Umbilical cord (tissue), 2 donors: ENCODE measurements at places on chromosomes 1 and 21. TPM values are rescaled to one million over a fixed set of nuclear protein-coding genes. Genes with fewer than 3 reads are reported as not detected.

DNA sequence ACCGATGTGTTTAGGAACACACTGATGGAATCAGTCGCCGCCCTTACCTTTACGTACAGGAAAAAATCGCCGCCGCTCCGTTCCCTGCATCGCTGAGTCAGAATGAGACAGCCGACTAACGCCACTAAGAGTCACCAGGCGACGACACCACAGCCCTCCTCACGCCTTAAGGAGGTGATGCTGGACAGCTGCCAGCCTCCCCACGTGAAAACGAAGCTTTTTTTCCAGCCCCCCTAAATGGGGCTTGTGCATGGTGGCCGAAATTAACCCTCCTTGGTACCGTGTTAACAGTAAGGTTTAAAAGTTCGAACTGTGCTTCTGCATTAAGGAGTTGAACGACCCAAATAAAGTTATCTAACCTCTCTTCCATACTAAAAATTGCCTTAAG is 511 bp downstream of the DNTTIP2 start:
- no peak for DNase-seq

DNA sequence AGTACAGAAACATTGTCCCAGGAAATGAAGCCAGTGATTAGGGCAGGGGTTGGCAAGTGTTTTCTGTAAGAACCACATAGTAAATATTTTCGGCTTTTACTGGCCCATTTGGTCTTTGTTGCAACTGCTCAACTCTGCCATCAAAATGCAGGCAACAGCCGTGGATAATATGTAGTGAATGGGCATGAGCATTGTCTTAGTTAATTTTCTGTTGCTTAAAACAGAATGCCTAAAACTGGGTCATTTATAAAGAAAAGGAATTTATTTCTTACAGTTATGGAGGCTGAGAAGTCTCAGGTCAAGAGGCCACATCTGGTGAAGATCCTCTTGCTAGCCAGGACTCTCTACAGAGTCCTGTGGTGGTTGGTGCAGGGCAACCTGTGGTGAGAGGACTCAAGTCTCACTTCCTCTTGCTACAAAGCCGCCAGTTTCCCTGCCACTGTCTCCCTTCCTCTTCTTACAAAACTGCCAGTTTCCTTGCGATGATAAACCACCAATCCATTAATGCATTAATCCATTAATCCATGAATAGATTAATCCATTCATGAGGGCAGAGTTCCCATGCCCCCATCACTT is 166.4 kb downstream of the PSMG1 start:
- DNase-seq: peak; percentile 42

- DNase-seq: no peak
Observed at GRCh38 chr1:65407877-65408276, 12.6 kb upstream of the LEPR start.

- DNase-seq: no peak
Observed at GRCh38 chr1:152656459-152656858, 6.7 kb upstream of the LCE2D start.

- DNase-seq: no peak
Observed at GRCh38 chr21:33171616-33172169, 58.0 kb upstream of the IFNAR2 start.

- peak; percentile 80 for DNase-seq
Observed at GRCh38 chr1:70504176-70504820, 93.2 kb downstream of the CTH start.

DNA sequence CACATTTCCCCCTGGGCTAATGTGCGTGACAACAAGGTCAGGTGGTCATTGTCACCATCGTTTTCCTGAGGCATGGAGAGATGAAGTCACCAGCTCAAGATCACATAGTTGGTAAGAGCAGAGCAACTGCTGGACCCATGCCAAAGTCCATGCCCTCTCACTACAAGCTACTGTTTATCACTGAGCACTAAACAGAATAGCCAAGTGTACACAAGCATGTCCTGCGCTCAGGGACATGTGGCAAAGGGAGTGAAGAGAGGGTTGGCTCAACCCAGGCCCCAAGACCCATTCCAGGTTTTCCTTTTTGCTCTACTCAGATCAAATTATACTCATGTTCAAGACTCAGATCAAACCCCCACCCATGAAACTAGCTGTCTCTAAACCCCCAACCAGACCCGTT is 20.8 kb downstream of the LRRC52 start:
- DNase-seq: no peak

- DNase-seq: no peak
Observed at GRCh38 chr21:31182231-31183140, 144.2 kb upstream of the KRTAP19-8 start.

GRCh38 chr1:31764312-31765040 is at the start of gene ADGRB2:
ADGRB2 (minus strand) TSS chr1:31764340; CDS start chr1:31757221, 7,119 bp downstream.
- DNase-seq: peak; percentile 39

DNA sequence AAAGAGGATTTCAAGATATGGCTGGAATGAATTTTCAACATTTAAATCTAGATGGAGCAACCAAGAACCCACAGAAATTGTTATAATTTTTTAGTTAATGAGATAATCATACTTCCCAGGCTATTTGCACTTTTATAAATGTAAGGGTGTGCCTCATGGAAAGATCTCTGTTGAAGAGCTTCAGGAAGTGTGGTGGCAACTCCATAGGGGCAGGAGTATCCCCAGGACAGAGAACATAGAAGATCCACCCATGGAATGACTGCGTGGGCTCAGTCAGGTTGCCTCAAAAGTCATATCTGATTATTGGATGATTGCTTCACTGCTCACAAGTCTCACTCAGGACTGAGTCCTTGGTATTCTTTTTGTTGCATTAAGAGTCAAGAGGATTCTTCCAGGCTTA is 167.4 kb upstream of the KIAA0040 start:
- no peak for DNase-seq

GRCh38 chr21:34696121-34696520 is 27.3 kb downstream of the CLIC6 start:
- DNase-seq: no peak

DNA sequence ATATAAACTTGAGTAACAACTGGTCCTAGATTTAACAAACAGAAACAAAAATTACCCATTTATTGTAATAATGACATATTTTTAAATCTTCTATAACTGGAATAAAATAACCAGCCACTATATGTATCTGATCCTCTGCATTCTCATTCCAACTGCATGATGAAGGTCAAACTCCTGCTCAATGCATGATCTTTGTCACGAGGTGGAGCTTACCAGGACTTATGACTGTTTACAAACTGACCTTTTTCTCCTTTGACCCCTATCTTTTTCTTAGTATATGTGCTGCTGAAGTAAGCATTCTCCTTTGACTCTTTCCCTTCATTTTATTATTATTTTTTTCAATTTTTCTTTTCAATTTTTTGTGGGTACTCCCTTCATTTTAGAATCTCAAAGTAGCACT is 252.2 kb downstream of the PDE4B start:
- no peak for DNase-seq

DNA sequence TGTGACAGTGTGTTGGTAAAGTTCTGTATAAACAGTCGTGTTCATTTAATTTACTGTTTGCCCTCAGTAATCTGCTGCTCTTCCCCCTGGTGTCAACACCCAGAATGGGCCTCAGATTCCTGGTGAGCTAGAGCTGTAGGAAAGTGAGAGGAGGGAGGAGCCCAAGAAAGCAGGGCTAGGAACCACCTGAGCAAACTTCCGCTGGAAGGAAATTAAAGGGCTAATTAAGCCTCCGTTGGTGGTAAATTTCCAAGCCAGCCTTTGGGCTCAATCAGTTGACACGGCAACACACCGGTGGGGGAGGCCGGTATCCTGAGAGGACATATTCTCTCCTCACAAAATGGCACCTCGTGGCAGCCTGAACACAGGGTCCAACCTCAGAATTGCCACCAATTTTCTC is 32.9 kb downstream of the RAB3B start:
- DNase-seq: no peak

DNA sequence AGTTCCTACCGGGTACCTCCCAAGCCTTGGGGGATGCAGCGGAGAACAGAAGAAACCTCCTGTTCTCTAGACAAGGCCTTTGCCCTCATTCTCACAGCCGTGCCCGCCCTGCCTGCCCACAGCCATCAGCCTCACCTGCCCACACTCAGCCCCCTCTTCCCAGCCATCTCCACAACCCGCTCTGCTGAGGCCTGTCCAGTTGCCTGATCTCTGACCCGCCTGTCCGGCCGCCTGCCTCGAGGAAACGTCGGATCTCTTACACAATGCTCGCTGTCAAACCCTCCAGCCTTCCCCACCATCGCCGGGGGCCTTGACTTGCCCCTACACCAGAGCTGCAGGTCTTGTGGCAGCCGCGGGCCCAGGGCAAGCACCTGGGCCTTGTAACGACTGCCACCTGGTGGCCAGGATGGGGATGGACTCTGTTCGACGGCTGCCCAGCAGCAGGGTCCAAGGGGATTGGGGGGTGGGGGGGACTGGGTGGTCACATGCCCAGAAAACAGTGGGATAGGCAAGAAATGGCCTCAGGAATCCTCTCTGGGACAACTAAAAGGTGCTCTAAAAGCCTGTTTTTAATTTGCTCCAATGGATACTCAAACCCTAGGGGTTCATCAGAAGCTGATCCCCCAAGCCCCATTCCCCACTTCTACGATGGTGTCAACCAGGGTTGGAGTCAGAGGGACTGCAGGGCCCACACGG is 31.0 kb downstream of the SLC45A1 start:
- peak; percentile 60 for DNase-seq

- DNase-seq: no peak
Observed at GRCh38 chr1:228695015-228695955, 40.0 kb upstream of the RHOU start.

- DNase-seq: no peak
Observed at GRCh38 chr1:55001311-55001710, 2.6 kb downstream of the BSND start.

GRCh38 chr1:169025412-169025811 is 81.1 kb upstream of the ATP1B1 start:
- DNase-seq: no peak

Gene MTF1
- 5.3 TPM for total RNA-seq

Gene BRDT
- not detected for total RNA-seq

Gene TCHHL1
- 6.5 TPM for total RNA-seq

Gene ACTN2
- total RNA-seq: 1.4 TPM

Gene TIMM17A
- 21.9 TPM for total RNA-seq

Gene CYP2J2
- total RNA-seq: 3.1 TPM

Gene PRELP
- total RNA-seq: 7.0 TPM

Gene NR5A2
- 4.3 TPM for total RNA-seq

Gene TMIGD3
- total RNA-seq: 24.3 TPM

Gene CELA3B
- total RNA-seq: not detected

Gene KRTAP7-1
- 10.1 TPM for total RNA-seq

Gene RYR2
- 24.8 TPM for total RNA-seq

Gene CENPS
- total RNA-seq: 9.9 TPM

Gene S100A1
- total RNA-seq: 0.24 TPM

Gene GBP3
- total RNA-seq: 24.1 TPM

Gene C1orf56
- 2.4 TPM for total RNA-seq

Gene ATP1A4
- 0.96 TPM for total RNA-seq
